Activated naive CD4-positive, alpha-beta T cell (primary cell): ENCODE measurements at places on chromosomes 6 and 20.

DNA sequence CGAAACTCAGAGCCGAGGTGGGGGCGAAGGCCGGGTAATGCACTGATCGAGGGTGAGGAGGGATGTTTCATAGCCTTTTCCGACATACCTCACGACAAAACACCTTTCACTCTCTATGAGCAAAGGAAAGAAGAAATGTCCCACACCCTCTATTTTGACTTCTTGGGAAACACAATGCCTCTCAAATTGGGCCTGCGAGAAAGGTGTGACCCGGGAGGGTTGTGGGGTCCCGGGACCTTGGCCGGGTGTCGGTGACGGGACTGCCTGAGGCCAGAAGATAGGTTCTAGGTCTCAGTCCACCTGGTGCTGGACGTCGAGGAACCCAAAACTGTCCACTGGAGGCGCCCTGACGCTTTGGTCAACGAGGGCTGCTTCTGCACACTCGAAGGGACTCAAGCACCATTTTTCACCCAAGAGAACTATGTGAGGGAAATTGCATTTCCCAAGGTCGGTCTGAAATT is 41.1 kb upstream of the OSTM1 start:
- DNase-seq: no peak

DNA sequence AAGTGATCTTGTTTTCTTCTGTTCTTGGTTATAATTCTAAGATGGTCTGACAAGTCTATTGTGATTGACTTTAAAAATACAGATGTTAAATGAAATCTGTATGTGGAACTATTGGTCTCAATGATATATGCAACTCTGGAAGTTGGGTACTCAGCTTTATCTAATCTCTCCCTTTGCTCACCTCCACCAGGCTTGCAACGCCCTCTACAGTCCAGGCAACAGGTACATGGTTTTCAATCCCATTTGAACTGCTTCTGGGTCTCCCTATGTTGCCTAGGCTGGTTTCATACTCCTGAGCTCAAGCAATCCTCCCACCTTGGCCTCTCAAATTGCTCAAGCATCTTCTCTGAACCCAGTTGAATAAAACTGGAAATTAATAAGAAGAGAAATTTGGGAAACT is 25.6 kb upstream of the HLA-DQB1 start:
- no peak for DNase-seq

DNA sequence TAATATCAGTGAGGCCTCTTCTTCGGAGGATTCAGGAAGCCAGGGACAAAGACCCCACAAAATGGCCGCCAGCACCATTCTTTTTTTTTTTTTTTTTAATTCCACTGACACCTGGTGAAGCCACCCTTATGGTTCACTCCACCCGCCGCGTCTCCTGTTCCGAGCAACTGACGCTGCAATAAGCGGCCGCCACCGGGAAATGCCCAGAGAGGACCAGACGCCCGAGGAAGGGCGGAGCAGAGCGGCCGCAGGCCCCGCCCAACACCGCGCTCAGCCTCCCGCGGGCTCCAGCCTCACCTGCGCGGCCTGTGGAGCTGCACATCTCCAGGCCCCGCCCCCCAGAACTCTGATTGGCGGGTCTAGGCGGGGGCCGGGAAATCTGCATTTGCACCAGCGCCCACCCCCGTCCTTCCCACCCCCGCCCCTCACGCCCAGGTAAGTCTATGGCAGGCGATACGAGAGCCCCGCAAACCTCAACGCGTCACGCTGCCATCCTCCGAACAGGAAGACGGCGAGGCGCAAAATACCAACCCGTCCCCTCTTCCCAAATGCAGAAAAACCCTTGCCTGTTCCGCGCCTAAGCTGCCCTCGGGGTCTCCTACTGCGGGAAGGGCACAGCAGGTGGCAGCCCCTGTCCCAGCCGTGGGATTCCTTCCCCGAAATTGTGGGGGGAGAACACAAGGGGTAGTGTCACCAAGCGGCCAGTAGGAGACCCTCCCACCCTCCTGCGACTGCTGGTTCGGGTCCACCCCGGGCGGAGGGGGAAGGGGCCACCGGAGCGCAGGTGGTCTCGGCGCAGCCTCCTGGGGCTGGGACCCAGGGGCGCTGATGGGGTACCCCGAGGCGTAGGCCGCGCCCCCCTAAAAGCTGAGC is 960 bp downstream of the ATP9A start:
- DNase-seq: no peak

DNA sequence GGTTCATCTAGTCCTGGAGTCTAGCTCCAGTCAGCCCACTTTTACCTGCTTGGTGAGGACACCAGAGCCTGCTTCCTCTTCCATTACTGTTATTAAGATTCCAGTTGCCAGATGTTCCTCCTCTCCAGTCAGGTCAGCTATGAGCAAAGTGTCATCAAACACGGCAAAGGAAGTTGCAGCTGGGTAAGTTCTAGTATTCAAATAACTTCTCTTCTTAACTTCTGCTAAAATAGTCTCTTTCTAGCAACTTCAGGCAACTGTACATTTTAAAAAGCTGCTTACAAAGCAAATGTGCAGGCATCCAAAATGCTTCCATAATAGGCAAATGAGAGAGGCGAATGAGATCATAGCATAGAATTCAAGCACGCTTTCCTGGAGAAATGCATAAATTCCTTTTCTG is 18.4 kb upstream of the MRPS18A start:
- no peak for DNase-seq

- DNase-seq: no peak
These were observed 30.5 kb upstream of the RHAG start for GRCh38 chr6:49666930-49667757.

GRCh38 chr20:7375905-7376304 is 564.4 kb downstream of the HAO1 start:
- DNase-seq: no peak

GRCh38 chr6:33886673-33887144 is 82.9 kb upstream of the MLN start:
- DNase-seq: no peak

DNA sequence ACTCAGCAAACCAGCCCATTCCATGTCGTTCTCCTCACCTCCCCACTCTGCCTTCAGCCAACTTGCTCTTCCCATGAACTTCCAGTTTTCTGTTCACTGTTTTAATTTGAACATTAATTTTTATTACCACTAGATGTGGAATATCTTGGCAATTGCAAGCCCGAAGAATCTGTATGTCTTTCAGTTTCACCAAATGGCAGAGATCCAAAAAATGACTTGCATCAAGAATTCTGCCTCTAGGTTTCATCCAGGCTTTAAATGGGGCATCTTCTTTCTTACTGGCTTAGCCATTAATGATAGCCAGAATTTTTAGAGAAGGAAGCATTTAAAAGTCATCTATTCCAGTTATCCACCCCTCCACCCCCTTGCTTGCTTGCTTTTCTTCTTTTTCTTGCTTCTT is 39.0 kb downstream of the CAP2 start:
- no peak for DNase-seq

DNA sequence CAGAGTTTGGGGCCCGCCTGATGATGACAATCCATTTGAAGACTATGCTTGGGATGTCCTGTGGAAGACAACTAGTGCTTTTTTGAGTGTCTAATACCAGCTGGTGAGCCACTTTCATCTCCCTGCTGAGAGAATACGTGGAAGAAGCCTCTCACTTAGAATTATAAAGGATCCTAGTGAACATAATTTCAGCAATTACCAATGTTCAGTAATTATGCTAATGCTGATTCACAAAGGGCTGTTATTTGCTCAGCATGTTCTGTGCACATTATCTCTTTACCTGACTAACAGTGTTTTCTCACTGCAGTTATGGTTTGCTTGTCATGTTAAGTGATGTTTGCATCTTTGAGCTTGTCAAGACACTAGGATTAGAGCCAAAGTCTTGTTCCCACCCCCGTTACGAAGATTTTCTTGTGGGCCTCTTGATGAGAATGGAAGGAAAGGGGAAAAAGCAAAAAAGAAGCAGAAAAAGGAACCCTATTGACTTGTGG is 282.1 kb upstream of the CHD6 start:
- no peak for DNase-seq

DNA sequence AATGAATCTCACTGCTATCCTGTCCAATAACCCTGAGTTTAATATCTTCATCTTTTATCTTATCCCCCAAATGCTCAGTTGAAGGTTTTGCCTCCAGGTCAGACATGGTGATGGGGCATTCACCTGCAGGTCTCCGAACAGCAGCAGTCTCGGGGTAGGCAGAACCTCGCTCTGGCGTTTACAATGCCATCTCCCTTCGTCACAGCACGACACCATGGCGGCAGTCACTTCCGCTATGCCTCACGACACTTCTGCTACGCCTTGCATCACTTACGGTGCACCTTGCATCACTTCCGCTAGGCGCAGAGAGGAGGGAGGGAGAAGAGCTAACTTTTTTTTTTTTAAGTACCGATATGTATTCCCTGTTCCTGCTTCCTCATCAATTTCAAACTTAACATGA is 194.9 kb downstream of the BCAS1 start:
- no peak for DNase-seq

- no peak for DNase-seq
These were observed 336.7 kb downstream of the CBLN4 start for GRCh38 chr20:55668631-55669030.

DNA sequence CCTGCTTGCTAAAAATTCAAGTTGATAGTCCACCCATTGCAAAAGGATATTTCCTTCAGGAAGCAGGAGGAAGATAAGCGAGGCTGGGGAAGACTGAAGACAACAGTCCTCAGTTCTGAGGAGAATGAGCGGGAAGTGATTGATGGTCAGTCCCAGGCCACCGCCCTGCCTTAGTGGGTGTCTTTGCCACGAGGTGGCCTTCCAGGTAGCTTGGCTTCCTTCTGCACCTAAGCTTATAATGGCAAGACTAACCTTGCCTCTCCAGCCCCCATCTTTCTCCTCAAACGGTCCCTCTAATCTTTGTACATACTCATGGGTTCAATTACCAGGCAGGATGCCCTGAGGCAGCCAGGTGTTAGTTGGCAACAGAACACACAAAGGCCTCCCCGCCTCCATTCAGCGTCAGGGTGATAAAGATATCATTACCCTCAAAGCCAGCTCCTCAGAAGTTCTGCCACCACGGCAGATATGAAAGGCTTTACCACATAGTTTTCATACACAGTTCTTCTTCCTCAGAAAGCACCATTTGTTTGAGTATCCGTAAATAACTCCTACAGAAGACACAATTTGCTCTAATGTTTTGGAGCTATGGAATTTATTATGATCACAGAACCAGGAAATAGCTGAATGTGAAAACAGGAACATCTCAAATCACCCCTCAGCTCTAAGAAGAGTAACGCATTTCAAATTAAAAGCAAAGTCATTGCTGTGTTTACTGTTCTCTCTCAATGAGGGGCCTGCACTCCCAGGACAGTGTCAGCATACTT is 249.4 kb downstream of the ATXN1 start:
- no peak for DNase-seq

DNA sequence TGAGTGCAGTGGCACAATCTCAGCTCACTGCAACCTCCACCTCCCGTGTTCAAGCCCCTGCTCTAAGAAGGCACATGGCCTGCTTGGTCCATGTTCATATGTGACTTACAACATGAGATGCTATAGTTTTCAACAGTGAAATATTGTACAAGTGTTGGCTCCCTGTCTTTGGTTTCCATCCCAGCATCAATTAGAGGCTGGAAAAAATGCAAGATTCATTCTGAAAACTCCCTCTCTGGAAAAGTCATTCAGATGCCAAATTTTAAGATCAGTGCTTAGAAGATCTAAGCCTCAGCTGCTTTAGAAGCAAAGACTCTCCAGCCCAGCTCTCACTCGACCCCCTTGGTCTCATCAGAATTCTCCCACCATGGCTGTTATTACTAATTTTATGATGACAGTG is 398.9 kb downstream of the KIF16B start:
- no peak for DNase-seq
